ENCODE measurements at places on chromosomes 3 and 15.

DNA sequence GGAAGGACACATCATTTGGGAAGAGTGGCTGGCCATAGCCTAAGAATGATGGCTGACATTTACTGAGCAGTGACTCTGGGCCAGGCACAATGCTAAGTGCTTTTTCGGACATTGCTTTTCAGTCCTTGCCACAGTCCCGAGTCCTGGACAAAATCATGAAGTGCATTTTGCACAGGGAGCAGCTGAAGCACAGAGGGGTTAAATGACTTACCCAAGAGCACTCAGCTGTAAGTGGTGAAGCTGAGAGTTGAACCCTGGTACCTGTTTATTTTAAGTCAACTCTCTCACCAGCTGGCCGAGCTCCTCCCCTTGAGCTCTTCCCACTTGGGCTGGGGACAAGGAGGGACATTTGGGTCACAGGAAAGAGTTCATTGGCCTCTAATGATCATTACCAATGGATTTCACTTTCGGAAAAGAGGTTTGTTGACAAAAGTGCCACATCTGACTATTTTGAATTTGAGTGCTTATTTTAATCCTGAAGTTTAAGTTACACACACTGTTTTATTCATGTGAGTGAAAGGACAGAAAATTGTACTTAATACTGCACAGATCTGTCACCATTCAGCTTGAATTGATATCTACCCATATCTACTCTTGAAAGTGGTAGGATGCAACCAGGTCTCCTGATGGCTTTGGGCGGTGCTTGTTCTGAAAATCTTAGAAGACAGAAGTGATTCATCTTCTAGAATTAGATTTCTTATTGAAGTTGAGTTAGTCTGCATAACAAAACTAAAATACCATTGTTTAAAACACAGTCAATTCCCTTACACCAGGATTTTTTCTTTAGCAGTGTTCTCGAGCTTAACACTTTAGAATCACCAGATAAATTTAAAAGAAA, 368.7 kb upstream of the PROK2 start:
- DNase-seq: no peak

- no peak for DNase-seq
Measured at GRCh38 chr15:85313339-85313738, 67.1 kb upstream of the AKAP13 start.

GRCh38 chr15:51812598-51812997, 16.9 kb upstream of the TMOD3 start:
- no peak for DNase-seq

GRCh38 chr15:66698318-66698961, 3.6 kb upstream of the SMAD6 start:
- DNase-seq: no peak

DNA sequence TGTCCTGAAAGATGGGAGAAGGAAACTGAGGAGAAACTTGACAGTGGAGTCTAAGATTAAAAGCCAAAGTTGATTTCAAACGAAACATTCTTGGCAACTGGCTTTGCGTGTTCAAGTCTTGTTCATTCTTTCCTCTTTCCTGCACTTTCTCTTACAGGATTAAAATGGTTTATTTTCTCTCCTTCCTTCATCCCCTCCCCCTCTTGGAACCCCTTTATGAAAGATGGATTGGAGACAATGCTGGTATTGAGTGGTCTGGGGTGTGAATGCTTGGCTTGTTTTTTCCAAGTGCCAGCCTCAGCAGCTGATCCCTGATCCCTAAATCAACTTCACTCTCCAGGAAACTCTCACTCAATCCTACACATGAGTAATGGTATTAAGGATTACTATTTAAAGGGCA, 703 bp upstream of the LSAMP start:
- no peak for DNase-seq

- DNase-seq: no peak
Measured at GRCh38 chr15:85456798-85457197, 76.4 kb downstream of the AKAP13 start.

DNA sequence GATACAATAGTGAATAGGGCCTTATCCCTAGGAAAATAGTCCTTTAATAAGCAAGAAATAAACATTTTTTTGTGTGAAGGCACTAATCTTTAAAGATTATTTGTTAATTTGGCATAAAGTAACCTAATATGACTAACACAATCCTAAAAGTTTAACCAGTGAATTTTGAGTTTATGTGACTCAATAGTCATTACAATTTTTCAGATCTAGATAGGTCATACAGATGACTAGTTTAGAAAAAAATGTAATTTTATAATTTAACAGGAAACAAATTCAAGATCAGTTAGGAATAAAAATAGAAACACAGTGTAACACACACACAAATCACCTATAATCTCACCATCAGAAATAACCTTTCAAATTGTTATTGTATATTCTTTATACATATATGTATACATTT, 620.7 kb upstream of the ALCAM start:
- no peak for DNase-seq

GRCh38 chr3:16844222-16844621, 40.5 kb upstream of the PLCL2 start:
- DNase-seq: no peak

DNA sequence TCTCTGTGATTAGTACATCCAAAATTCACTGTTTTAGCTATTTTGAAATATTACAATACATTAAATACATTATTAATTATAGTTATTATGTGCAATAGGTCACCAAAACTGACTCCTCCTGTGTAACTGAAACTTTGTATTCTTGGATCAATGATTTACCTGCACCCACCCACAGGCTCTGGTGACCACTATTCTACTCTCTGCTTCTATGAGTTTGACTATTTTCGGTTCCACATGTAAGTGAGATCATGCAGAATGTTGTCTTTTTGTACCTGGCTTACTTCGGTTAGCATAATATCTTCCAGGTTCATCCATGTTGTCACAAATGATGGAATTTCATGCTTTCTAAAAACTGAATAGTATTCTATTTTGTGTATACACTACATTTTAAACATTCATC, 43.8 kb downstream of the SLC2A2 start:
- no peak for DNase-seq

DNA sequence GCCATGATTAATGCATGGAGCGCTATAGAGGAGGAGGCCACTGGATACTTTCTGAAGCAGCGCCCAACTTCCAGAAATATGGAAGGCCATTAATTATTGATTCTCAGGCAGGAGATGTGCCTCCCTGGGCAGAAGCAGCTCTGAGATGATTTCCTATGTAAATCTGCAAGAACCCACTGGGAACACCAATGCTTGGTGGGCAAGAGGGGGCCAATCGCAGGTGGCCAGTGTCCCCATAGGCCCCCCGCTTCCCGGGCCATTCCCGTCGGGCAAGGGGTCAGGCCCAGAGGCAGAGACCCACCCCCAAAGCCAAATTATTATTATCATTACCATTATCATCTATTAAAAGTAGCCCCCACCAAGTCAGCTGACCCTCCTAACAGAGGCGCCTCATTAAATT, 288.0 kb upstream of the TLE3 start:
- no peak for DNase-seq

DNA sequence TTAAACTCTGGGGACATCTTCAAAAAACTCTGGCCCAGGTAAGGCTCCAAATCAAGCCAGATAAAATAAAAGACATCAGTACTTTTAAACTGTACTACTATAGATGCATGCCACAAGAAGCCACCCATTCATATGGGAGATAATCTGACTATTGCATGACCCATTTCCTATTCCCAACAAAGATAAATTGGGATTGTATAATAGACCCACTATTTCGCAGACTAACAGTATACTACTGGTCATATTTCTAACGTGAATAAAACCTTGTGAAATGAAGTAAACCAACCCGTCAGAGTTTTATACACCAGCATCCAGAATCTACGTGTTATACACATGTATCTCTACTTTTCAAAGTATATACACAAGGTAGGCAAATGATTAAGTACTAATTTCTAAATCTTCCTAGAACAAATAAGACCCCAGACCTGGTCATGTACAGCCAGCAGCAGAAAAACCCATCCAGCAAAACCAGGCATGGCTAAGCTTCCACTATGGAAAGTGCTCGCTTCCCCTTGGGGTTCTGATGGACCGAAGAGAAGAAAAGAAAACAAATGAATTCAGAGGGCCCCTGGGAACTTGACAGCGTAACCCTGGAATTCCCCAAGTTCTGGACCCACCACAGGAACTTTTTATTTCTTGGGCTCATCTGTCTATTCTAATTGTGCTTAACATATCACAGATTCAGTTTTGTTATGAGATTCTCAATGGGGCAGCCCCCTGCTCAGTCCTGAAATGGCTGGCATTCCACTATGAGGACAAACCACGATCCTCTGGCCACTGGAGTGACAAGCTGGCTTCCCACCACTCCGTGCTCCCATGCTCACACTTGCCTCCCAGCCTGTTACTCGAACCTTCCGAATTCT, 69.1 kb downstream of the MB21D2 start:
- no peak for DNase-seq

DNA sequence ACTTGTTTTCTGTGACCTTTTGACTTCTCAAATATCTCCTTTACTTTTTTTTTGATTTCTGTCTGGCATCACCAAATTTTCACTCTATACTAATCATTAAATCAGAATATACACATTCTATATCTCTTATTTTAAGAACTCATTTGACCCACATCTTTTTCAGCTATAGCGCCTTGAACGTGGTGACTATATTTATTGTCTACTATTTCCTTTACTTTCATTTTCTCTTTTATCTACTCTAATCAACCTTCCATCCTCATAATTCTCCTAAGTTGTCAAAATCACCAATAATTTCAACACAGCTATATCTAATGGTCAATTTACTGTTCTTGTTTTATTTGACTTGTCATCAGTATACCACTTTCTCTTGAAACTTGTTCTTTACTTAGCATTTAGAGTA, 119.0 kb upstream of the CBLB start:
- DNase-seq: no peak

DNA sequence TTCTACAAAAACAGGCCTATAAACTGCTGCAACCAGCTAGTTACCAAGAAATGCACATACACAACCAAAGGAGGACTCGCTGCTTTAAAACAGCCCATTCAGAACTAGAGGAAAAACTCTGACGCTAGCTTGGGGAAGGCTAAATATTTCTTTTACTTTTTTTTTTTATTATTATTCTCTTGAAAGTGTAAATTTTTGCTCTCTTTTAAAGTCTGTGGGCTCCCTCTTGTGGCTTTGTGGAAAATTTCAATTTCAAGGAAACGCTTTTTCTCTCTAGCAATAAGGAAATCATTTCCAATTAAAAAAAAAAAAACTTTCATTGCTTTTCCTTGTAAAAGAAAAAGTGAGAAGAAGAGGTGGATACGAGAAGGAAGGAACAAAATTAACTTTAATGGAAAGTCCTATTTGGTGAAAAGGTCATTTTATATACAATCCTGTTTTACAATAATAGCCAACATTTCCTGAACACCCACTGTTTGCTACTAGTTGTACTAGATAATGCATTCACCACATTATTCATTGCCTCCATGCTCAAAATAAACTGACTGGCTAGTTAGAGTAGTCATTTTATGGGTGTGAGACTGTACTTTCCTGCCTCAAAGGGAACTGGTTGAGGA, 51.2 kb upstream of the SAMMSON start:
- DNase-seq: no peak

DNA sequence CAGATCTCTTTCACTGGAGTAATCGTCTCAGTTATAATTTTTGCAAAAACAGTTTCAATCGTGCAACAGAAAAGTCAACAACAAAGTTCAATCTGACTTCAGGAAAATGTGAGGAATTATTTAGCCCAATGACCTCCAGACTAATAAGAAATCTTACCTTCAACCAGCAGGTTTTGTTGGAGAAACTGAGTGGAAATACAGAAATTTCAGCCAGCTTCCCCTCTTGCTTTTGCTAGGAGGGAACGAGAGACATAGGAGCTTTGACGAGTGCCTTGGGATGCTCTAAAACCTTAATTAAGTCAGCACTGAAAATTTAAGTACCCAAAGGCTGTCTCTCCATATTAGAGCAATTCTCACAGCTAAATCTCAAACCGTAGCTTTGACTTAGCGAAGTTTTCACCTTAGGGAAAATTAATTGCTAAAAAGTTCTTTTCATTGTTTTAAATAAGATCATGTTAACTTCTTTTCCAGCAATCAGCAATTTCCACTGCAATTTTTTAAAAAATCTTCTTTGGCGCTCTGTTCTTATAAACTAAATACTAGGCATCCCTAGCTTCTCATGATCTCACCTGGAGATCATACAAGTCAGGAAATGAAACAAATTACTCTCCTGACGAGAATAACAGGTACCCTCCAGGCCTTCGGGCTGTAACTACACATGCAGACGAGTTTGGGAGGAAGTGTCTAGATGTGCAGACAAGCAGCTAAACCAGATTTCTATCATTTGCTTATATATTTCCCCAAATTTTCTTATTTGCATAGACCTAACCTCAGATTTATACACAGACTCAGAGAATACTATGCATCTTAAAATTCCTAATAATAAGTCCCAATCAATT, 250.2 kb downstream of the FAM43A start:
- no peak for DNase-seq

- DNase-seq: no peak
Measured at GRCh38 chr15:91561371-91562100, 292.0 kb upstream of the SLCO3A1 start.

GRCh38 chr15:64828985-64829384, 3.5 kb upstream of the PIF1 start:
- DNase-seq: no peak

- no peak for DNase-seq
Measured at GRCh38 chr3:105799286-105799685, 69.5 kb downstream of the CBLB start.

DNA sequence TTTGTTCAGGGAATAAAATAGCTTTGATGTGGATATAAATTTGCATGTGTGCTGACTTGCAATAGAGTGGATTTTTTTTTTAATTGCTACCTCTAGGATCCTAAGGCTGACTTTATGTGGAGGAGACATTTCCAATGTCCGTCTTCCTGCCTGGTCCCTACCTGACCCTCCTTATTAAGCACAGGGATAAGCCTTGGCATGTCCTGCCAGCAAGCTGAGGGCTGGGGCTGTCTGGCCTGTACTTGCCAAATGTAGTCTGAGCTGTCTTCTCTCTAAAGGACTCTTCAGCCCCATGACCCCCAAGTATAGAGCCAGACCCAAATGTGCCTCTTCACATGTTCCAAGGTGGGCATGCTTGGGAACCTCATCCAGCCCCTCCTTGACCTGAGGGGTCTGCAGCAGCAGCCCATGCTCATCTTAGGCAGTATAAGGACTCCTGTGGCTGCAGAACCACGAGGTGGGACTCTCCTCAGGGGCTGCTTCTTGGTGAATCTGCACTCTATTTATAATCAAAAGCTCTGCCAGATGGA, 88.8 kb downstream of the CACNA1D start:
- no peak for DNase-seq

GRCh38 chr3:45497963-45498362, 96.6 kb upstream of the LIMD1 start:
- DNase-seq: no peak
